T-helper 1 cell (primary cell): ENCODE measurements at places on chromosomes 2 and 18.
A peak's percentile ranks its signal among the peaks of the same experiment; 100 is the strongest.

- no peak for DNase-seq
Measured at GRCh38 chr2:158031371-158031770, 70.3 kb upstream of the UPP2 start.

DNA sequence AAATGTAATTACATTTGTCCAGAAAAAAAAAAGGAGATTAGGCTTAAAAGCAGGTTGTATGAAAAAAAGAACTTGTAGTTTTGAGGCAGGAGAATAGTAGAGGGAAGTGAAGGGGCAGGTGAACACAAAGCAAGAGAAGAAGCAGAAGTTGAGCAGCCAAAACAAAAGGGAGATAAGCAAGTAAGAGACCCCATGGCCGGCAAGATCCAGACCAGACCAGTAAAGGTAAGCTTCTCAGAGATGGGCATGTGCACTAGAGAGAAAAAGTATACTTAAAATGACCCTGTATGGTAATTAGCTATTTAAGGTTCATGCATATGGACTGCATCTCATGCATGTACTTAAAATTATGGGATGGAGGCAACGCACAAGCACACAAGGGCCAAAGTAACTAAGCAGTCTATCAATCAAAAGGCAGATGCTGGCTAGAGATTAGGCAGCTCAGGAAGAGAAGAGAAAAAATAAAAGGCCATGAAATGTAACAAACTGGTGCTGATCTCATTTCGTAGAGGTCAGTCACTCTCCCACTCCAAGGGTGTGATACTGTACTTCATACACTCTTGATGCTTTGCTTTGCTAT is 9.7 kb downstream of the SIGLEC15 start:
- no peak for DNase-seq

GRCh38 chr2:67871686-67872412 is 191.0 kb downstream of the C1D start:
- no peak for DNase-seq

- DNase-seq, result no peak
Measured at GRCh38 chr2:235951982-235952381, 216.2 kb downstream of the GBX2 start.

- DNase-seq, result peak; percentile 61
Measured at GRCh38 chr2:96501471-96501874, 3.7 kb downstream of the NEURL3 start.

DNA sequence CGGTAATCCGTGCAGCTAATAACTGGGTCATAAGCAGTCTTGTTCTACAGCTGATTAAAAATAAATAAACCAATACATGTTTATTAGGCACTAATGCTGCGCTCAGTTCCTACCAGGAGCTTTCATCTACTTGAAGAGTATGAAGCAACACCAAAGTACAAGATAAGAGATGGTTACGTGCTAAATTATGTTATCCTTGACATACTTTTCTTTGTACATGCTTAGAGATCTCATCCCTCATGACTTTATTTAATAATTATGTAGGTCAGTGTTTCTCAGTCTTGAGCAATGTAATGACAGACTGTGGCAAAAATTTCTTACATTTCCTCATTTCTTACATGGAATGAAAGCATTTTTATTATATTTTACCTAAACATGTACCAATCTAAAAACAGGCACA is 54.6 kb upstream of the COBLL1 start:
- DNase-seq, result no peak

DNA sequence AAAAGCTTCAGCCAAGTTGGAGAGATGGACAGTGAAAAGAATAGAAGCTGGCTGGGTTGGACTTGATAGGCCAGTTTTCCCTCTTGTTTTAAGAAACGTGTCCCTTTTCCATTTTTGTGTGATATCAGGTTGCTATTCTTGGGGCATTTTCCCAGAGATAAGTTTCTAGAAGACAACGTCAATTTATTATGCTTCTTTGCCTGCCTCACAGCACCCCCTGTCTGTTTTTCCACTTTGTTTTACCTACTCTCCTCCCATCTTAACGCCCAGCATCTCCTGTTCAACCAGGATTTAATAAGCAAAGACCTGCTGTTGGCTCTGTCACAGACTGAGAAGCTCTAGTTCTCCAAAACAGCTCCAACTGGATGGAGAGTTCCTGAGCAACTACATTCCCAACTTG is 317.8 kb upstream of the ZNF521 start:
- DNase-seq, result no peak

- no peak for DNase-seq
Measured at GRCh38 chr18:75500545-75500944, 73.0 kb upstream of the SMIM21 start.

DNA sequence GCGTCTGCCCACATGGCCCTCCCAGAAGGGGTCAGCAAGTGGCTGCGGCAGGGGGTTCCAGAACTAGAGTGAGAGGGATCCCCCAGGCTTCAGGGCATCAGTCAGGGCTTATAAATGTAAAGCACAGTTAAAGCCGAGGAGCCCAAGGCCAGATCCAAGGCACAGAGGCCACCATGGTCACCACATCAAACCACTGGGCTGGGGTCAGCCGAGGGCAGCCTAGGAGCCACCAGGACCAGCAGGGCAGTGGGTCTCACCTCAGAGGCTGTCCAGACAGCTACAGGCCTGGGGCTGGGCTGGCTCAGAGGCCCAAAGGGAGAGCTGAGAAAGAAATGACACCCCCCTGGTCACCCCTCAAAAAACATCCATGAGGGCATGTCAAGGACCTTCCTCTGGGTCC is 188.5 kb downstream of the INHBB start:
- no peak for DNase-seq

- DNase-seq, result no peak
Measured at GRCh38 chr18:26489881-26490280, 58.5 kb downstream of the KCTD1 start.

DNA sequence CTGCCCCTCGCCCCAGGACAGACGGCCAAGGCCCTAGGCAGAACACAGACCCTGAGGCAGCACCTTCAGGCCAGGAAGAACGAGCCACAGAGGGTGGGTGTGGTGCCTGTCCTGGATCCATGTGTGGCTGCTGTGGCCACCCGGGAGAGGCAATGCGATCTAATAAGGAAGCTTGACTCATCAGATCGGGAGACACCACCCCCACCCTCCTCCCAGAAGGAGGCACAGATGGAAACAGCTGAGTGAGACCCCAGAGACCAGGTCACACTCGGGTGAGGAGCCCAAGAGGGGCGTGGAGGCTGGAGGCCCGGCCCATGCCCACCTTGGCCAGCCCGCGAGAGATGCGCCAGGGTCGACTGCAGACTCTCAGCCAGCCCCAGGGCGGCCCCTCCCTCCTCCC is 20.3 kb downstream of the KCNG2 start:
- no peak for DNase-seq

GRCh38 chr2:159089543-159089942 is 121.1 kb downstream of the TANC1 start:
- no peak for DNase-seq

GRCh38 chr2:239092571-239093294 is 244.8 kb downstream of the TWIST2 start:
- DNase-seq, result no peak

- DNase-seq, result no peak
Measured at GRCh38 chr2:86052265-86052664, 53.4 kb downstream of the POLR1A start.

GRCh38 chr2:53848062-53848461 is 11.7 kb downstream of the GPR75 start:
- DNase-seq, result no peak

DNA sequence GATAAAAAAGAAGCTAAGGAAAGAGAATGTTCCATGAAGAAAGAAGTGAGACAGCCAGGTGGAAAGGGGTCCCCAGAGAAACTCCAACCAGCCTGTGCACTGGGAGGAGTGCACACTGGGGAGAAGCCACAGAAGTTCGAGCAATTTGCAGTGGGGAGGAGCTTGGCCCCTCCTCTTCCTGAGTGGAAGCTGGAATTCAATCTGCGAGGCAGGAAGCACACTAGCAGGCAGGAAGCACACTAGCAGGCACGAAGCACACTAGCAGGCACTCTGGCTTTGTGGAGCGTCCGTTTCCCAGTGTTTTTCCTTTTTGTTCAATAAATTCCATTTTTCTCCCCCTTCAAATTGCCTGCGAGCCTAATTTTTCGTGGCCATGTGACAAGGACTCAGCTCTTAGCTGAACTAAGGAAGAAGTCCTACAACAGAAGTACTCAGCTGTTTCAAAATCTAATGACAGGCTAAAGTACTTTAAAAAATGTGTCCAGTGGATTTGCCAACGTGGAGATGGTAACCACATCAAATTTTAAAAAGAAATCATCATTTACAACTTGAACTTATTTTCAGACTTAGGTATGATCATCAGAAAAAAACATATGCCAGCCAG is 21.4 kb upstream of the SPIRE1 start:
- DNase-seq, result no peak

- peak; percentile 79 for DNase-seq
Measured at GRCh38 chr2:100580367-100581276, 17.8 kb downstream of the PDCL3 start.

DNA sequence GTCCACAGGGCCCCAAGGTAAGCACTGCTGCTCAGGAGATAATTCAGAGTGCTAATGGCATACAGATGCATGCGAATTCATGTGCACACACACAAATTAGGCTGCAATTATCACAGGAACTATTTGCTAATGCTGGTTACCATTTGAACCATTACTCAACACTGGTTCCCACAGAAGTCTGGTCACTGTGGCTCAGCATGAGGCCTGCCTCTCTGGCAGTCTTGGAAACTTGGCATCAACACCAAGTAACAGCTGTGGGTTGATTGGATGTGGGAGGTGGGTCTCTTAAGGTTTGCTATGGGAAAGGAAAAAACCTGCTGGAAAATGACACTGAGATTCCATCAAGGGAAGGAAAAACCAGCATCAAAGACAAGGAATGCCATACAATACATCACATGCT is 105.0 kb downstream of the CELF4 start:
- no peak for DNase-seq

GRCh38 chr2:11168488-11168887 is 13.2 kb downstream of the SLC66A3 start:
- no peak for DNase-seq

DNA sequence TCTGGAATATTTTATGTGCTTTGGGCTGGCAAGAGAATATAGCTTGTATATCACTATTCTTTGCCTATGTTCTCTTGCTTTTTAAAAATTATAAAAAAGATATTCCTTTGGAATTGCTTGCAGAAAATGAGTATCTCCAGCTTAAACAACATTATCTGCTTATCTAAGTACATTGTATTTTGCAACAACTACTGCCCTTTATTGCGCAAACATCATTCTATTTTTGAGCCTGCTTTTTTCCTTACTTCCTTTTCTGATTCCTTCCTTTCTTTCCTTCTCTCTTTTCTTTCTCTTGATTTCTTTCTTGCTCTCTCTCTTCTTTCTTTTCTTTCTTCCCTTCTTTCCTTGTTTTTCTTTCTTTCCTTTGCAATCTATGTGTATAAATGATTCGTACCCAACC is 74.0 kb downstream of the UNC80 start:
- no peak for DNase-seq

- DNase-seq, result no peak
Measured at GRCh38 chr2:237697586-237698357, 70.4 kb downstream of the LRRFIP1 start.

DNA sequence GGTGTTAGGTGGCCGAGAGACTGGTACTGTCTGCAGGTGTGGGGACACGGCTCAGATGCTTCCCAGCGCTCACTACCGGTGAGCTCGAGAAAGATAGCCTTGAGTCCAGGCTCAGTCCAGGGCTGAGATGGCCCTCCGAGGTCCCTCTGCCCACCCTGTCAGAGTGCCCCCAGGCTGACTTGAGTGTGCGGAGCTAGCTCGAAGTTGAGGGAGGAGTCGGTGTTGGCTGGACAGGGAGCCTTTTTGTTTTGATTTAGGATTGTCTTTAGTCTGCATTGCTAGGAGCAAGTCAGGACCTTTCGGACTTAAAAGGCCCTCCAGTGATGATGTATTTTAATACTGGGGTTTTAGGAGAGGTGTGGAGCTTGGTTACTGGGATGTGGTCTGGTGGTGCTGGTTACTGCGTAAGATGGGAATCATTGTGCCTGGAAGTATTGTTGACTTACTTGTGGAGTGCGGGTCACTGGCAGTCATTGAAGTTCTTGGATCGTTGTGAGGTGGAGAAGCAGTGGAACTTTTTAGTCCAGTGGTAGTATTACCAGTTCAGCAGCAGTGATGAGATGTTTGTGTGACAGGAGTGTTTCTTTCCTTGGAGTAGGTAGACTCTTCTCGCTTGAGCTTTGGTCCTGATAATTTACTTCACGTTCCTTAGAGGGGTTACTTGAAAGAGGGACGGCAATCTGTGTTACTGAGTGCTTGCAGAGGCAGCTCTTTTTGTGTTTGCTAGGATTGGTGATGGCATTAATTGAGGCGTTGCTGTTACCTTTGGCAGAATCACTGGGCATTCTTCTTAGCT is 633 bp downstream of the KIAA1328 start:
- peak; percentile 8 for DNase-seq

DNA sequence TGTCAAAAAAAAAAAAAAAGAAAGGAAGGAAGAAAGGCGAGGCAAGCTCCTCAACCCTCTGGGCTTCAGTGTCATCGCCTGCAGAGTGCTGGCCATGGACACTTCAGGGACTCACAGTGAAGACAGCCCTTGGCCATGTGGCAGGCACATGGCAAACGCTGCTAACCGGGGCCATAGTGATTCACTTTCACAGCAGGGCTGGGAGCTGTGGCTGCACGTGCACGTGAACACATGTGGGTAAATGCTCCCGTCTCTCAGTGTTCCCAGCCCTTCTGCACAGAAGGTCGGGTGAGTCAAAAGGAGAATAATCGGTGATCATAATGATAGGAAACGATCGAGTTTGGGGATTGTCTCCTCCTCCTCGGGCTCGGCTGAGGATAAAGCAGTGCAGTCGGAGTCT is 46.1 kb upstream of the UBE2F start:
- DNase-seq, result no peak

- no peak for DNase-seq
Measured at GRCh38 chr2:206764673-206765241, 371 bp downstream of the MDH1B start.

- no peak for DNase-seq
Measured at GRCh38 chr18:6659963-6660725, 69.4 kb upstream of the ARHGAP28 start.

DNA sequence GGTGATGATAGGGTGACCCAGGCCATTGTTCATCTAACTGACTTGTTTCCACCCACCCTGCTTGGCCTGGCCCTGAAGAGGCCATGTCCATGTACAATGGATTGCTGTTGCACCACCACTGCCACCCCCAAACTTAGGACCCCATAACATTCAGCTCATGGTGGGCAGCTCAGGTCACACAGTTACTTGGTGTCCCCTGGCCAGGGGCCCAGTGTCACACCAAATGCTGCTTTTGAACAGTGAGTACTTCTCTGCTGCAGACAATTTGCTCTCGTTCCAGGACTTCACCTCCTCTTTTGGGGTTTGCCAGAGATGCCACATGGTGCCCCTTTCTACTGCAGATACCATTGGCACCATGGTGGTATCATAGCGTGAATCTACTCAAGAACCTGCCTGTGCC is 11.7 kb downstream of the MAB21L4 start:
- no peak for DNase-seq

GRCh38 chr2:152720794-152721193 is 2.4 kb downstream of the ARL6IP6 start:
- DNase-seq, result no peak

- no peak for DNase-seq
Measured at GRCh38 chr2:158134655-158135054, 33.0 kb downstream of the UPP2 start.
